ENCODE measurements at places on chromosomes 5 and 9.
A peak's percentile ranks its signal among the peaks of the same experiment; 100 is the strongest.

DNA sequence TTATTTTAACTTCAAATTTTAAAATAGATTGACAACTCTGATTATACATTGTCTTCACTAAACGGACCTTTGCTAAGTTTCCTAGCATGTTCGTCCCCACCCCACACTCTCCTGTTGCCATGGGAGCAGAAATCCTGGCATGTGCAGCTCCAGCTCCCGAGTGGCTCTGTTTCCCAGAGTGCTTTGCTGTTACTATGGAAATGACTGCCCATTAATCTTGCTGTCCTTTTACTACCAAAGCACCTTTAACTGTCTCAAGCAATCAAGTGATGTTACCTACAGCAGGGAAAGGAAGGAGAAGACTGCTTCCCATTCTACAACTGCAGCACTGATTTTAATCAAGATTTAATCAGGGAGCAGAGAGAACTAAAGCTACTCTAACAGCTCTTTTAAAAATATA is 212.0 kb upstream of the KIF2A start:
- peak; percentile 15 for DNase-seq

- DNase-seq: no peak
These were observed 10.4 kb downstream of the C9orf152 start for GRCh38 chr9:110197330-110198187.

DNA sequence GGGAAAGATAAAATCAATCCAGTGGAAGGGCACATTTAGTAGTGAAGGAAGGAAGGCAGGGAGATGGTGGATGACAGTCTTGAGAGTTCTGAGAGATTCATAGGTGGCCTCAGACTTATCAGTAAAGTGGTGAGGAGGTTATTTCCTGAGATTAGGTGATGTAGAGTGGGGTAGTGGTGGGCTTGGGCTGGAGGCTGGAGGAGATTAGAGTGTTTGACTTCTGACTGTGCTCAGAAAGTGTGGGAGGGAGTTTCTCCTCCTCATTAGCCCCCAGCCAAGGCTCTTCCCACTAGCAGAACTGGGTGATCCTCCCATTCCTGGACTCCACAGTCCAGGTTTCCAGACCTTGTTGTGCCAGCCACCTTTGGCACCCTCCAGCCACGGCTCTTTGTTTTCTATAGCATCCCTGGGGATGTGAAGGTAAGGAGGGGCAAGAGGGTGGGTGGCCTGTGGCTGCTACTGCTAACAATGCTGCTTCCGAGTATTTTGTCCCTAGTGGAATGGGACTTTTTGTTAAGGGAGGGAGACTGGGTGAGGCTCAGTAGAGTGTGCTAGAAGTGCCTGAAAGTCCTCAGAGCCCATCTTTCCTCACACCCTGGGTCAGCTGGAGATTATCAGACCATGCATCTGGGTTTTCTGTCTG is 94.4 kb downstream of the ADRB2 start:
- DNase-seq: no peak

GRCh38 chr9:124054582-124055227 is 43.1 kb downstream of the LHX2 start:
- no peak for DNase-seq

- peak; percentile 65 for DNase-seq
These were observed 31.6 kb downstream of the IER5L start for GRCh38 chr9:129146441-129146941.

GRCh38 chr5:56350011-56350596 is 117.0 kb upstream of the ANKRD55 start:
- no peak for DNase-seq

GRCh38 chr5:57887851-57888621 is 405.4 kb upstream of the ACTBL2 start:
- DNase-seq: peak; percentile 46

DNA sequence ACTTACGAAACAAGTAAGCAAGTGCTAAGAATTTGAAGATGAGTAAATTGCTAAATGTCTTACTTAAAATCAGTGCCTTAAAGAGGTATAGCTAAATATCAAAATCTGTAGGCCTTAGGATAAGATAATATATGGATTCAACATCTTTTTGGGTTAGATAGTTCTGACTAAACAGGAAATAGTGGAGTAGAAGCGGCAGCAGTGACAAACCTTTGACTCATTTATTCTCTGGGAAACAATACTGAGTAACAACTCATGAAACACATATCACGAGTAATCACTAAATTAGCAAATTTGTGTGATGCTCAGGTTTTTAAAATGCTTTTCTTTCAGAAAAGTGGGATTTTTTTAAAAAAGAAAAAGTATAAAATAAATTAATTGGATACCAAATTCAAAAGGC is 762.1 kb upstream of the TYRP1 start:
- no peak for DNase-seq

DNA sequence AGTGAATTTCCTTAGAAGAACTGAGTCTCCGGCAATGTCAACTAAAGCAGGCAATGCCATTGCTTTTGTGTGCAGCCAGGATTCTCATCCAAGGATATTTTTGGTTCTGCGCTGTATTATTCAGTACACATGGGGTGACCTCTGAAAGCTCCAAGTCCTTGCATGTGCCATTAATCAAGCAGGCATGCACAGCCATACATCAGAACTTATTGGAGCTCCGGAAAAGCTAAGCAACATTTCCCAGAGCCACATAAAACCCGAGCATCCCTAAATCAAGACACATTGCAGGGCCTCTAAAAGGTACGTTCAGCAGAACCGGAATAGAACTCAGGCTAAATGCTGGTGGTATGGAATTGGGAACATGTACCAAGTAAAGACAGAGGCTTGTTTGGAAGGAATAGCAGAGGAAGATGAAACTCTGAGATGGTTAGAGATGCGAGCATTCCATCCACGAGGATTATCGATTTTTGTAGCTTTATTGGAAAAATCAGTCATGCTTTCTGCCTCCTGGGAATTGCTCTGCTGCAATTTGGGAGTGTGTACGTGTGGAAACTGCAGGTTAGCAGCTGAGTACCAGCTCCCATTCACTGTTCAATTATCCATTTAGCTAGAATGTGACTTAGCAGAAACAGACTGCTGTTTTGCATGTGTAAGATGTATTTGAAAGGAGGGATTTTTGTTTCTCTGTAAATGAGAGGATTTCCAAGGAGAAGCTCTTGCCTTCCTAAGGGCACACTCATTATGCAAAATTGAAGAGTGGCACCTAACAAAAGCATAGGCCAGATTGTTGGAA is 143.7 kb upstream of the WWC1 start:
- DNase-seq: no peak

GRCh38 chr9:32986971-32987370 is 14.5 kb downstream of the APTX start:
- no peak for DNase-seq

DNA sequence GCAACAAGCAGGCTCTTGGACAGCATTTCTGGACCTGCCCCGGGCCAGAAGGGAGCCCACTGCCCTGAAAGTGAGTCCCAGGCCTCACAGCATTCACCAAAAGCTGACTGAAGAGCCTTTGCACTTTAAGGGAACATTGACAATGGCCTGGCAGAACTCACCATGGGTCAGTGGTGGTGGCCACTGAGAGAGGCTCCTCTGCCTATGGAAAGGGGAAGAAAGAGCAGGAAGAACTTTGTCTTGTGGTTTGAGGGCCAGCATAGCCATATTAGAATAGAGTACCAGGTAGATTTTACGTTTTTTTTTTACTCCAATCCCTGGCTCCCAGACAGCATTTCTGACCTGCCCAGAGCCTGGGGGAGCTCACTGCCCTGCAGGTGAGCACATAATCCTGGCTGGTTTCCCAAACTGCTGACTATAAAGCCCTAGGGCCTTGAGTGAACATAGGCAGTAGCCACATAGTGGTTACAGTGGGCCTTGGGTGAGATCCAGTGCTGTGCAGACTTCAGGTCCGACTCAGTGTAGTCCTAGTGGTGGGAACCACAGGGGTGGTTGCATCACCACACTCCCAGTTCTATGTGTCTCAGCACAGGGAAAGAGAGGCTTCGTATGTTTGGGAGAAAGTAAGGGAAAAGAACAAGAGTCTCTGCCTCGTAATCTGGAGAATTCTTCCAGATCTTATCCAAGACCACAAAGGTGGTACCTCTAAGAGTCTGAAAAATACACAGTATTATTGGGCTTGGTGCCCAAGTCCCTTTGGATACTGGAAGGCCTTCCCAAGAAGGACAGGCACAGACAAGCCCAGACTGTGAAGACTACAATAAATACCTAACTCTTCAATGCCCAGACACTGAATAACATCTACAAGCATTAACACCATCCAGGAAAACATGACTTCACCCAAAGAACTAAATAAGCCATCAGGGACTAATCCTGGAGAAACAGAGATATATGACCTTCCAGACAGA is 89.5 kb downstream of the TSSK1B start:
- no peak for DNase-seq

DNA sequence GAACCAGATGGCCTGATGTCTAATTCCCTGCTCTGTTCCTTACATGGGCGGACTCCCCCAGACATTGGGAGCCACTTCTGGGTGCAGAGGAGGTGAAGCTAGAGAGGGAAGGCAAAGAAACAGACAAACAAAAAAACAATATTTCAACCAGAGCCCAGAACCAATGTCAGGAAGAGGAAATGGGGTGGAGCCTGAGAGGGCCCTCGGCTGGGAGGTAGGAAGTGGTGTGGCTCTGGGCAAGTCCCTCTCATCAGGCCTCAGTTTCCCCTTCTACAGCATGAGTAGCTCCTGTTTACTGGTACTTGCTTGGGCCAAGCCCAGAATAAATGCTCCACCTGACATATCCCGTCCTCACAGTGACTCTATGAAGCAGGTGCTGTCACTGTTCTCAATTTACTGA is 11.1 kb downstream of the SH2D3C start:
- DNase-seq: no peak

DNA sequence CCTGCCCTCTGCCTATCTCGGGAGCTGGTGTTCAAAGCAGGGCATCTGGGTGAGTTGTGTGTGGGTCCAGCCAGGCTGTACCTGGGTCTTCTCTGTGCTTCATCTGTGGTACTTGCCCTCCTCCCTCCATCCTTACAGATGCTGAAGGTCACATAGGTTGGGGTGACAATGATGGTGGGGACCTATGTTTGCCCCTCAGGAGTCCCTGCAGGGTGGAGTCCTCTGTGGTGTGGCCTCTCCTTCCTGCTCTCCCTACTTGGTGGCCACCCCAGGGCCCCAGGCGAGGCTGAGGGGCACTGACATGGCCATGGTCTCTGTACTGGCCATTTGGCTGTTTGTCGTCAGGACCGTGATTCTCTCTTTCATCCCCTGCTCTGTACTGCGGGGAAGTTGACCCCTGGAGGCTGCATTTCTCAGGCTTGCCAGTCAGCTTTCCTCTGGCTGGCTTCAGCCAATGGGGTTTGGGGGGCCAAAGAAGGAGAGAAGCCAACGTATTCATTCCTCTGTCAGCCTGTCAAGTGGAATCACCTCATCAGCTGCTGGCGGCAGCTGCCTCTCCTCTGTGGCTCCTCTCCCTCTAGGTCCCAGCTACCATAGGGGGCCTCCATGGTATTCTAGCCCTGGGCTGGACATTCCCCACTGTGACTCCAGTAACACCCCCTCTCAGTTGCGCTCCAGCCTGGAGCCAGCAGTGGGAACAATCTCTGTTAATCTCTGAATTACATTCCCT is 4.6 kb downstream of the DCANP1 start:
- no peak for DNase-seq

GRCh38 chr9:132858751-132859150 is 19.3 kb downstream of the AK8 start:
- peak; percentile 24 for DNase-seq

- DNase-seq: peak; percentile 53
These were observed 50.5 kb upstream of the FCN1 start for GRCh38 chr9:134968011-134968822.

- DNase-seq: peak; percentile 49
These were observed 129.2 kb downstream of the GOLPH3 start for GRCh38 chr5:32044939-32045338.

DNA sequence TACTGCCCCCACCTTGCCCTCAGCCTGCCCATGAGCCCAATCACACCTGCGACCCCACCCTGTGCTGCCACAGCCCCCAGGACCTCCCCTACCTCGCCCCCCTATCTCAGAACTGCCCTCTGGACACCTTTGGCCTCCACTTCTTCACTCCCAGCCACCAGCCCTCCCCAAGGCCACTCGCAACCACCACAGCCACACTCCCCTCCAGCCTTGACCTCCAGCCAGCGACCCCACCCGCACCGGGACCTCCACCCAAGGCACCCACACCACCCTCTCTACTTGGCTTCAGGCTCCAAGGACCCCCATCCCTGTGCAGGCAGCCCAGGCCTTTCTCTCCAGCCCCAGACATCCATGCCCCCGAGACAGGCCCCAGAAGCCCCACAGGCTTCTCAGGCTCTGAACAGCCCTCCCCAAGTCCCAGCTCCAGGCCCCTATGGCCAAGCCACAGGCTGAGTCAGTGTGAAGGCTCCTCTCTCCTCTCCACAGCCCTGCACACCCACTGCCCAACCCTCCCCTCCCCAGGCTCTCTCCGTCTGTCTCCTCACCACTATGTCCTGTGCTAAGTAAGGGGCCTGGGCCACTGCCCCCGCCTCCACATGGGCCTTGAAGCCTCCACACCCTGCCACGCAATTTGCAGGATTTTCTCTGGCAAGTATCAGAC is 2.0 kb downstream of the AK1 start:
- no peak for DNase-seq

DNA sequence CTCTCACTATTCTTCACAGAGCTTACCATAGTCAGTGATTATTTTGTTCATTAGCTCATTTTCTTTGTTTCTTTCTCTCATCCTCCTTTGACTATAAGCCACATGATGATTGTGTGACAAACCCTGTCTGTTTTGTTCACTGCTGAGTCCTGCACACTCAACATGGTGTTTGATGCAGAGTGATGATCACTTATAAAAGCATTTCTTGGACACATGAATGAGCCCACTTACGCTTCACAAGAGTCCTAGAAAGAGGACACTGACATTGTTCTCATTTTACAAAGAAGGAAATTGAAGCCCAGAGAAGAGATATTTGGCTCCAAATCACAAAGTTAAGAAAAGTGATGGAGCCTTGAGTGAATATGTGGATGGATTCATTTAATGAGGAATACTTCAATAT is 13.4 kb downstream of the ABLIM3 start:
- DNase-seq: no peak
